HS-5 (cell line): ENCODE measurements at places on chromosomes 3 and 15.

- no peak for DNase-seq
Observed at GRCh38 chr3:149592758-149593240, 65.0 kb downstream of the WWTR1 start.

- DNase-seq, result no peak
Observed at GRCh38 chr15:69468241-69469121, 15.9 kb downstream of the RPLP1 start.

GRCh38 chr3:32257641-32258438 is 19.4 kb downstream of the CMTM8 start:
- DNase-seq, result no peak

- no peak for DNase-seq
Observed at GRCh38 chr3:133973249-133973980, 56.3 kb downstream of the SLCO2A1 start.

DNA sequence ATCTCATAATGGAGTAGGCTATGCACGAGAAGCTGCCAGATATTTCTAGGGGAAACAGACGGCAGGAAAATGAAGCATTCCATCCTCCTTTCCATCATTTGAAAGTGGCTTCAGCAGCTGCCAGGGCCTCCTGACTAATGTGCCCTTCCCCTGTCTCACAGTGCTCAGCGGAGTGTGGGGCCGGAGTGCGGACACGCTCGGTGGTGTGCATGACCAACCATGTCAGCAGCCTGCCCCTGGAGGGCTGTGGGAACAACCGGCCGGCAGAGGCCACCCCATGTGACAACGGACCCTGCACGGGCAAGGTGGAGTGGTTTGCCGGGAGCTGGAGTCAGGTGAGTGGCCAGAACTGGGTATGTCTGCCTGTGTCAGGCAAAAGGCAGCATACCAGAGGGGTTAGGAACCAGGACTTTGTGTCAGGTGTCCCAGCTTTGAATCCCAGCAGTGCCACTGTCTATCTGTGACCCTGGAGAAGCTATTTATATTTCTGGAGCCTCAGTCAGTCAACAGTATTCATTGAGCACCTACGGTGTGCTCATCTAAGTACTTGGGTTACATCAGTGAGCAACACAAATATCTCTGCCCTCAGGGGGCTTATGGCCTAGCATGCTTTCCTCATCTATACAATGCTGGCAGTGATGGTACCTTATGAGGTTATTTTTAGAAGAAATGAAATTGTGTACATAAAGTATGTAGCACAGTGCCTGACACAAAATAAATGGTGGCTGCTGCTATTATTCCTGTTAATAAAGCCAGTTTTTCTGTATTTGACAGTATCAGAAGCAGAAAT is 52.4 kb upstream of the NR2E3 start:
- no peak for DNase-seq

DNA sequence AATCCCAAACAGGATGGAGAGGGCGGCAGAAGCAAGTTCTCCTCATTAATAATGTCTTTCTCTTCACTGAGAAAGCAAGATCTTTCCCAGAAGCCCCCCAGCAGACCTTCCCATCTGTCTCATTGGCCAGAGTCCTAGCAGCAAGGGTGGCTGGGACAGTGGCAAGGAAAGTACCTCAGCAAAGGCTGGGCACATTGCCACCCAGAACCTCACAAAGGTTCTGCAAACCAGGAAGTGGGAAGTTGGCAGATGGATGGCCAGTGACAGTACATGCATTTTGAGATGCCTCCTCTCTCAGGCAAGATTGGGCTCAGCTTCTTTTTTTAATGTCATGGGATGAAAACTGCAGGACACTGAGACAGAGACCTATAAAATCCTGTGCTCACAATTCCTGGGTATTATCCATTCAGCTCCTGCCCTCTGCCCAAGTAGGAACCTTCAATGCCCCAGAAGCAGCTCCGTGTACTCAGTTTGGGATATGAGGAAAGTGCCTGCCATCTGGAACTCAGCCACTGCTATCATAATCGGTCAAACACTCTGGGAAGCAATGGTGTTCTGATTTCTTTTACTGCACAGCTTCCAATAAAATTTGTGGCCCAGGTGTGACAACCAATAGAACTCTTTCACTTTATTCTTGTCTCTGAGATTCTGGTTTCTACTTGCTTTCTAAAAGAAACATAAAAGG is 25.5 kb downstream of the DPH3 start:
- no peak for DNase-seq

DNA sequence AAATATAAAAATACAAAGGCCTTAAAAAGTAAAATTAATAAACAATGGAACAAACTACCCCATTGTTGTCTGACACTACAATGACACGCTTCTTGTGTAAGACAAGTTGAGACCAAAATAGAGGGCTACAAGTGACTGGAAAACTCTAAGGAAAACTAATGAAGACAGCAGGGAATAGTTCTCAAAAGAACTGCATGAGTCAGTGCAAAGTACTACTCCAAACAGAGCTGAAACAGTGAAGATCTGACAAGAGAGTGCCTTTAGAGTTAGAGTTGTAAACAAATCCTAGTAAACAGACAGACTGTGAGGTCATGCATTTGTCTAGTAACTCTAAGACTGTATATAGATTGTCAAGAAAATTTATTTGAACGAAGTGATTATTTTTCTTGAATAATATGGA is 233.9 kb downstream of the BBX start:
- DNase-seq, result no peak

- DNase-seq, result peak; percentile 53
Observed at GRCh38 chr3:105827959-105828358, 40.9 kb downstream of the CBLB start.

- DNase-seq, result no peak
Observed at GRCh38 chr3:71513515-71513914, 70.0 kb downstream of the FOXP1 start.

DNA sequence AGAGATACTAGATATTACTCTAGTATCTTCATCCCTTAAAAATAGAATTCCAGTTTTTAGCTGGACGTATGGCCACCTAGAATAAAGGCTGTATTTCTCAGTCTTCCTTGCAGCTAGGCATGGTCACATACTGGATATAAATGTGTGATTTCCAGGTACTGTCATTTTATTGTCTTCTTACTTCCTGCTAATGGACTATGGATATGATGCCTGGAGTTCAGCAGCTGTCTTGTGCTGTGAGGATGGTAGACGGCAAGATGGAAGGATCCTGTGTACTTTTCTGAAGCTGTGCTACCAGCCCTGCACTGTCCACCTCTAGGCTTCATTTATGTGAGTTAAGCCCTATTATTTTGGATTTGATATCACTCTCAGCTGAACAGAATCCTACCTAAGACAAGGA is 83.4 kb downstream of the EBLN2 start:
- no peak for DNase-seq

- no peak for DNase-seq
Observed at GRCh38 chr3:131690800-131691199, 188.0 kb upstream of the MRPL3 start.

- DNase-seq, result no peak
Observed at GRCh38 chr3:32815841-32816438, 1.9 kb upstream of the TRIM71 start.

GRCh38 chr3:149442851-149443544 is 31.5 kb upstream of the TM4SF4 start:
- DNase-seq, result peak; percentile 34

GRCh38 chr3:52402101-52402521 is 42.8 kb downstream of the SEMA3G start:
- no peak for DNase-seq

DNA sequence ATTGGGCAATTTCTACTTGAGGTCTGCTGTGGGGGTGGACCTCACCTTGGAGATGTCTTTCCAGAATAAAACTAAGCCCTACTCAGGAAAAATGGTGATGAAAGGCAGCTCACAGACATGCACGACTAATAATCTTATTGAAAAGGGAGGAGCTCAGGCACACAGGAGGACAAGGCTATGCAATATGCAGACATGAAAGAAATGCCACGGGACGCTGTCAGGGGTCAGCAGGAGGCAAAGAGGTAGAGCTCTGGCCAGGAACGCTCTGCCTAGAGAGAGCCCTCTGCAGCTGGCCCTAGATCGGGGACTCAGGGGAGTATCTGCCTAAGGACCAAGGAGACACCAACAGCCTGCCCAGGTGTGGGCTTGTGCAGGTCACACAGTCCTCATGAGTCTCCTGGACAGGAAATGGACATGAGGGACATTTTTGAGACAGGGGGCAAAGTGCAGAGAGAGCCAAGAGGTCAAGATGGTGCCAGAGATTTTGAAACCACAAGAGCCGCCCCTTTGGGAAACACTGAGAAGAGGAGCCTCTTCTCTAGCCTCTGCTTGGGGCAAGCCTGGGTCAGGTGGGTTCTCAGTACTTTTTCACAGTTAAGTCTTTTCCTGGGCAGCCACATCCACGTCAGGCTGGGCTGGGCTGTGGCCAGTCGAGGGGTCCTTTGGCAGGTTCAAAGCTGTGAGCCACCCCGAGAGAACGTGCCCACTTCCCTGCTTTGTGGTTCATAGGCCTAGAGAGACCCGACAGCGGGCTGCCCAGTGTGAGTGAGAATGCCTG is 23.2 kb downstream of the EAF1 start:
- DNase-seq, result no peak

- peak; percentile 31 for DNase-seq
Observed at GRCh38 chr3:170356596-170357175, 829 bp upstream of the SKIL start.

DNA sequence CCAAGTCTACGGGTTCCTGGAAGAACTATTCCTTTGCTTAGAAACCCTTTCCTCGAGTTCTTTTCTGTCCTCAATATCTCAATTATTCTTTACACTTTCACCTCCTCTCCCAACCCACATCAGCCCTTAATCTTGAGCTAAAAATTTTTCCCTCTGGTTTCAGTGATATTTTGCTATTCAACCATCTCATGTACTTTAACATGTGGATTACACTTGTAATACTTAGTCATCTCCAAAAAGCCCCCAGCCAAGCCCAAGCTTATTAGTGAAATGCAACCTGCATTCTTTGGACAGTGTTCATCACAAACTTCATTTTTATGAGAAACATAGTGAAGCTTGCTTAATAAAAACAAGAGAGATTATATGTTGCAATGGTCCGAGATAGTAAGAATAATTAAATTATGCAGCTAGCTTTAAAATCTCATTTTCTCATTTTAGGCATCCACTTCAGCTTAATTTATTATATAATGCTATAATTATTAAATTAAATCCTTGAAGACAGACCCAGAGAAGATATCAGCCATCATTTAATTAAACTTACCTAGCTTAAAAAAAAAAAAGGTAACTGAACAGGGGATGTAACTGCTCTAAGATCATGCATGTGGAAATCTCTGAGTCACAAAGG is 534.5 kb upstream of the TBL1XR1 start:
- peak; percentile 37 for DNase-seq

DNA sequence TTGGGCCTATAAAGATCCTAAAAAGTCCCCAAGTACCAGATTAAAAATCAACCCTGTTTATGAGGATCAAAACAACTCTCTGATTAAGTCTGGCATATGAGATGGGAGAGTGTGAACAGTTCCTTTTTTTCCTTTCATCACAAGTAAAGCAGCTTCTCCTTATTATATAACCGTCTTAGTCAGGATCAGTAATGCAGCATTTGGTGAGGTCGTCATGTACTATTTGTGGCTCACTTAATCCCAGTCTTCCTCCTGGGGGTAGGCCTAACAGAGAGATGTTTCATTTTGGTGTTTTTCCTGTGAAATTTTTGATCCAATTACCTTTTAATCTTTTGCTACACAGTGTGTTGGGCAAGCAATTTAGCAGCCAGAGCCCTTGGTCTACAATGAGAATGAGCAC is 333.1 kb upstream of the KCNMB2 start:
- no peak for DNase-seq

DNA sequence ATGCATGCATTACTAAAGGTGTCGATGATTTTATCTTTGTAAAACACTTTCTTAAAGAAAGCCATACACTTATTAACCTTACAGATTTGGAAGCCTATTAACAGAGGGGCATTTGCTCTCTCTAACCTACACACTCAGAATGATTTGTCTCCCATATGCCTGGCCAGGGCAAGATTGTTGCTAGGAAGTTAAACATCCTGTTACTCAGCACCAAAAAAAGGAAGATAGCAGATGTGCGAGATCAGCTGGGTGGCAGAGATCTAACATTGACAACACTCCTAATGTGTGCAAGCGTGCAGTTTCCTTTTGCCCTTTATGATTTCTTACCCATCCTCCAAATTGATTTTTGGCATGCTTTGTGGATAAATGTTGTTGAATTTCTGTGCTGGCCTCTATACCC is 73.9 kb upstream of the TMEM108 start:
- no peak for DNase-seq

GRCh38 chr3:6396631-6397030 is 464.3 kb upstream of the GRM7 start:
- DNase-seq, result no peak

DNA sequence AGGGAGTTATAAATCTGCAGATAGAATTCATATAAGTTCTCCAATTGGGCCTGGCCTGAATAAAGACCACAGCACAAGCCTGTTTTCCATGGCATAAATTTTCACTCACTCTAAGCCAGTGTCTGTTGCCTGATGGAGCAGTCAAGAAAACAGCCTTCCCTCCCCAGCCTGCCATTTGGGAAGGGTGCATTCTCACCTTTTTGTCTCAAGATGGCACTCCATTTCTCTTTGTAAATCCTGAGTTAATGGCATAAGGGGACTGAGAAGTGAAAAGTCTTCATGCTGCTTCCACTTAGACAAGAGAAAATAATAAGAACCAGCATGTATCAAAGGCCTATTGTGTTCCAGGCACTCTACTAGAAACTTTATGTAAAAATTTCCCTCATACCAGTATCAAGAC is 115.6 kb upstream of the MANF start:
- no peak for DNase-seq

DNA sequence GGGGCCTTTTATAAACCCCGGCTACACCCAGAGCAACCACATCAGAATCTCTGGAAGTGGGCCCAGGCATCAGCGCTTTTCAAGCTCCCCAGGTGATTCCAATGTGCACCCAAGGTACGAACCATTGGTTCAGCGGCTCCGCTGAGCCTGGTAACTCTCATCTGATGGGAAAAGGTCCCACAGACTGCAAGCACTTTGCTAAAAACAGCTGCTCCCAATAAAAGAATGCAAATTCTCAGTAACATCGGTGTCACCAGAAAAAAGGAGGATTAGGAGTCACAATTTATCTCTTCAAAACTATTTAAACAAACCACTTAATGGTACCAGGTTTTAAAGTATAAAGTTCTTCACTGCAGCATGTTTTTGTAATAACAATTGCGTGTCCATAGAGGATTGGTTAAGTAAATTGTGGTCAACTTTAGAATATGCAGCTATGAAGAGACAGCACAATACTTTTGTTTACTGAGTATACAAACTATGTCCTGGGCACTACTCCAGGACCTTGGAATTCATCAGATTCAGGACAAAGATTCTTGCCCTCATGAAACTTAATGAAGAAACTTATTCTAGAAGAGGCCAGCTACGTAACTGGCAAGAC is 660.7 kb upstream of the ADAMTS9 start:
- no peak for DNase-seq

GRCh38 chr3:162586591-162586990 is 1090.0 kb downstream of the OTOL1 start:
- no peak for DNase-seq
